CD4-positive, alpha-beta T cell (primary cell): ENCODE measurements at places on chromosomes 6 and 20.

DNA sequence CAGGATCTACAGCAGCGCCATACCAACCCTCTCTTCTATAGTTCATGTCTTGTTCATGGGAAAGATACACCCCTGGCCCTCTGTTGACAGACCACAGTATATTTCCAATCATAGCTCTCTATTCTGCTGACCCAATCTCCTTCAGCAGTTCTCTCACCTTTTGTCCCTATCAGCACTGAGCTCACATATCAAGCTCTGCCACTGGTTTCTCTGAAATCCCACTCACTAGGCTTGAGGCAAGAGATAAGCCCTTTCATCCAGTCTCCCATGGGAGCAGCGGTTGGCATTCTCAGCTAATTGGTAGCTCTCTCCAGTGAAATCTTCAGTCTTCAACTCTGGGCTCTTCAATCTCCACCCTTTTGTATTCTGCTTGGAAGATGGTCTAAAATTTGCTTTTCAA lies 313.4 kb downstream of the GJA1 start:
- no peak for DNase-seq

DNA sequence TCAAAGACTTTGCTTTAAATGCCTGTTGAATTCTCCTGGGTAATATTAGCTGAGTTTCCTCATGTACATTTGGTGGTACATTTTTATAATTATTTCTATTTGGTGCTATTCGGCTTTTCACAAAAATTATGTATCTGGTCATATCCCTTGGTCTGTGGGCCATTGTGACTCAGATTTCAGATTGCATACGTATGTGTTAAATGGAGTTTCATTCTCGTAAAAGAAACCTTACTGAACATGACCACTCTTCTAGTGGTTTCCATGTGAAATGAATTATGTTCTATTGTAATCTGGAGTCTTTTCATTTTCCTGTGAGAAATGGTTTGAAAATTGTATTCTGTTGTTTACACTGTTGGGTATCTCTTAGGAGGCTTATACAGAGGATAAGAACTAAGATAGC lies 386.2 kb upstream of the FLRT3 start:
- no peak for DNase-seq

GRCh38 chr6:78670802-78671201 lies 196.5 kb upstream of the IRAK1BP1 start:
- no peak for DNase-seq

GRCh38 chr20:45835825-45836224 lies 2.2 kb downstream of the SNX21 start:
- no peak for DNase-seq

GRCh38 chr6:46637145-46637544 lies 15.5 kb downstream of the CYP39A1 start:
- no peak for DNase-seq

GRCh38 chr20:64131406-64131805 lies 24.0 kb upstream of the NPBWR2 start:
- no peak for DNase-seq

- no peak for DNase-seq
Measured at GRCh38 chr6:74451953-74452352, 753.9 kb downstream of the COL12A1 start.

- no peak for DNase-seq
Measured at GRCh38 chr6:31940256-31940664, 5.6 kb upstream of the CFB start.

GRCh38 chr6:30847971-30848436 lies 36.3 kb upstream of the DDR1 start:
- DNase-seq = no peak

GRCh38 chr20:8082025-8082424 lies 50.0 kb upstream of the PLCB1 start:
- no peak for DNase-seq

DNA sequence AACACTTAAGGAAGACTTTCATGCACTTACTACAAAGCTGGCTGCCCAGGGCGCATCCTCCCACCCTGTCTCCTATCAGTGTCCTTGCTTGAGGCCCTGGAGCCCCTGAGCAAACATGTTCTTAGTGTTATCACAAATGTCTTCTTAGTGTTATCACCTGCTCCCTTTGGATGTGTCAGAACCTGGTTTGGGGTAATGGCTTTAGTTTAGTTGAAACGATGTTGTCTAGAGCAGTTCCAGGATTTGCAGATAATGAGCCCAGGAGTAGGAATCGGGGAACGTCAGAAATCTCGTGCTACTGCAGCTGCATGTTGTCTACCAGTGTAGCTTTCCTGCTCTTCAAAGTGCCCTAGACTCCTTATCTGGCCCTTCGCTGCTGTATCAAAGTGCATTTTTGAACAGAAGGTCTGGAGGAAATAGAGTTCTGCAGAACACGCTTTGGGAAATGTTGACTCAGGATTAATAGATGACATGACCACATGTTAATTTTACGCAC lies 69.6 kb downstream of the PHACTR2 start:
- DNase-seq = no peak

- DNase-seq = no peak
Measured at GRCh38 chr6:48474136-48474535, 363.1 kb upstream of the PTCHD4 start.

DNA sequence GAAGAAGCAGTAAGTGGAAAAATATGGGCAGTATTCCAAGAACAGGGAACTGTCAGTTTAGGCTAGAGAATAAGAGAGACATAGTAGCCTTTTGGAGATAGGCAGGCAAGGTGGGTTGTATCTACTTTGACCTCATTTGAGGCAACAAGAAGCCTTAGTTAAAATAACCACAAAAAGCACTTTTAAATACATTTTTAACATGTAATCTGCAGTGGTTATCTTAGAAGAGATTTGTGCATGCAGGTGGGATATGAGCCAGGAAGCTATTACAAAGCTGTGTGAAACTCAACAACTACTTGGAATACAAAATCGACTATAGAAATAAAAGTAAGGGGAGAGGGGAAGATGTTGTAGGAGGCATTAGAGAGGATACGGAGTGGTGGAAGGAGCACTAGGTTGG lies 143.7 kb upstream of the MCHR2 start:
- no peak for DNase-seq

GRCh38 chr20:38057351-38057972 lies 23.9 kb downstream of the RPRD1B start:
- DNase-seq = peak; percentile 84

- DNase-seq = no peak
Measured at GRCh38 chr20:2807019-2807418, 6.6 kb upstream of the CPXM1 start.

DNA sequence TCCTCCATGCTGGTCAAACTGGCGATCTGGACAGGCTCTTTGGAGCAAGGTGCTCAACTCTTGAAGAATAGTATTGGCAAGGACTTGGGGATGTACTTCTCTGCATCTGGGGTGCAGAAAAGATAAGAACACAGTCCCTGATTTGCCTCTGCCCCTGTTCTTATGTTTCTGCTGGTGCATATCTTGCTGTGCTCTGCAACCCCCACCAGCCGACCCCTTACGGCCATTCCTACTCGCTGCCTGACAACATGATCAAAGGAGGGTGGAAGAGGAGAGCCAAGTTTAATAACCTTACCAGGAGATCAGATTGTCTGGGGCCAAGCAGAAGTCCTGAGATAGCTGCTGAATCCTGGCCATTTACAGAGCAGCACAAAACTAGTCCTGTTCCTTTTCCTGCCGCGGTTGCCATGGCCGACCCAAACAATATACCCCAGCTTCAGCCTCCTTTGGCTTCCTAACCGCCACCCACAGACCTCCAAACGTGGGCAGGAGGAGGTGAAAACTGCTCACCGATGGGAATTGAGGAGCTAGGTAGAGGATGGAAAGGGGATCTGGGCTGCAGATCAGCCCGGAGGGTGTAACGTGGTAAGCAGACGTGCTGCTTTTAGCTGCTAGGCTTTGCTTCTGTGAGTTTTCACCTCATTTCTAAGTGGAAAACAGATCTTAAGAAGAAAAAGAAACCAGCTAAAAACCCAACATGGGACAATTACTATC lies 60.9 kb downstream of the ATXN1 start:
- peak; percentile 23 for DNase-seq

- DNase-seq = no peak
Measured at GRCh38 chr6:126047648-126048047, 61.3 kb downstream of the TRMT11 start.

GRCh38 chr6:35487658-35488516 lies 9.0 kb downstream of the TEAD3 start:
- no peak for DNase-seq

DNA sequence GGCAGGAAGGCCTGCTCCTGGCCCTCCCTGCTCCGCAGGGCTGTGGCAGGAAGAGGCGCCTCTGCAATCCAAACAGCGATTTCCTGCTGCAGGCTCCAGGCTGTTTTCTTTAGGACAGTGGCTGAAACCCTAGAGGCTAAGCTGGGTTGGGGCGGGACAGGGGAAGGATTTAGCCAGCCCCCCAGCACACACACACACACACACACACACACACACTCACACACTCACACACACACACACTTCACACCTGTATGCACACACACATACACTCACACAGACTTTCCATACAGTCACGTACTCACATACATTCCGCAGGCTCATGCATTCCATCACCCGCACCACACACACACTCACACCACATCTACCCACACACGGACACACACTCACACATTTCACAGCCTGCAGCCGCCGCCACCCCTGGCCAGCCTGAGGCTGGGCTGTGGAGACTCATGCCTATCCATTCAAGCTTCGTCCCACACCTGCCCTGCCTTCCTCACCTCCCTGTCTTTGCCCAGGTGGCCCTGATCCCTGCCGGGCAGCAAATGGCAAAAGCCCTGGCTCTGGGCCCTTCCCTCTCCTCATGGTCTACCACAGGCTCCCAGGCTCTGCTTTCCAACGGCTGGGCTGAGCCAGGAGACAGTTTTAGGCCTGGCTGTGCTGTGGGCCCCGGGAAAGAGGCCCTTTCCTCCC lies 17.9 kb downstream of the MDFI start:
- no peak for DNase-seq
